ENCODE measurements at places on chromosomes 2 and 18.

- DNase-seq: no peak
Observed at GRCh38 chr18:74731097-74731496, 133.4 kb downstream of the ZNF407 start.

DNA sequence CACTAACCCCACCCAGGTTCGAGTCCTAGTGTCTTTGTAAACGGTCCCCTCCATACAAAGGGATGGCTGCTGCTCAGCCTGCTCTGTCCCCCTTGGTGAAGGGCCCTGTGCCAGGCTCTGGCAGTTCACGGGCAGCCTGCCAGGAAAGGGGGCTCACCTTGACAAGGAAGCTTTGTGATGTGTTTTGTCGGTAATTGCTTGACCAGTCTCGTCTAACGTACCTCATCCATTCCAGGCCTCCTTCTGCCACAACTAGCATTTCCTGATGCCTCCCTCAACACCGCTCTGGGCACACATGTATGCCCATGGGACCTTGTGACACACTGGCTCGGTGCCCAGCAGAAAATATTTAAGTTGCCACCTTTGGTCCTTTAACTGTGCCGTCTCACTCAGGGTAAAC, 171.9 kb downstream of the KLHL29 start:
- DNase-seq: no peak

- DNase-seq: no peak
Observed at GRCh38 chr2:223215254-223215516, 163.2 kb downstream of the KCNE4 start.

GRCh38 chr2:190407246-190407661, 901 bp upstream of the MFSD6 start:
- no peak for DNase-seq

DNA sequence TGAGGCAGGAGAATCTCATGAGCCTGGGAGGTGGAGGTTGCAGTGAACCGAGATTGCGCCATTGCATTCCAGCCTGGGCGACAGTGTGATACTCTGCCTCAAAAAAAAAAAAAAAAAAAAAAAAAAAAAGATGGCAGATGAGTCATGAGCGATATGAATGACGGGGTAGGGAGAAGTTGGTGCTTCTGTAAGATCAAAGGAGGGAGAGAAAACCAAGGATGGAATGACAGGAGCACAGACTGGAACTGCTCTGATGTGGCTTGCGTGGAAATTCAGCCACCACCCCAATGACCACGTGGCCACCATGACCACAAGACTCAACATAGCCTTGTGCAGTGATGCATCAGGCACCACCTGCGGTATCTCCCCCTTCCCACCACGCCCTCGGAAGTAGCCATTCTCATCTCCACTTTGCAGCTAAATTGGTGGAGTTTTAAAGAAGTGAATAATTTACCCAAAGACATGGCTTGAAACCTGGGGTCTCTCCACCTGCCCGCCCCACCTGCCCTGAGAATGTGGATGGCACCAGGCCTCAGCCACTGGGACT, 96.0 kb downstream of the ACKR3 start:
- no peak for DNase-seq

DNA sequence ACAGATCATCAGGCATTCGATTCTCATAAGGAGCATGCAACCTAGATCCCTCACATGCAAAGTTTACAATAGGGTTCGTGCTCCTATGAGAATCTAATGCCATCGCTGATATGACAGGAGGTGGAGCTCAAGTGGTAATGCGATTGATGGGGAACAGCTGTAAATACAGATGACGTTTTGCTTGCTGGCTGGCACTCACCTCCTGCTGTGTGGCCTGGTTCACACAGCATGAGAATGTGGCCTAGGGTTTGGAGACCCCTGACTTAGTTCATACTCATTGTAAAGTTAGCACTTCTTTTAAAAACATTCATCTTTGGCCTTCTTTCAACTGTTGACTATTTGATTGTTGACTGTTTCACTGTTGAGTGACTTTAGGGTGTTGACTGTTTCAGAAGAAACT, 8.7 kb upstream of the CHMP1B start:
- no peak for DNase-seq

GRCh38 chr2:233064530-233065199, 4.5 kb downstream of the INPP5D start:
- DNase-seq: no peak

DNA sequence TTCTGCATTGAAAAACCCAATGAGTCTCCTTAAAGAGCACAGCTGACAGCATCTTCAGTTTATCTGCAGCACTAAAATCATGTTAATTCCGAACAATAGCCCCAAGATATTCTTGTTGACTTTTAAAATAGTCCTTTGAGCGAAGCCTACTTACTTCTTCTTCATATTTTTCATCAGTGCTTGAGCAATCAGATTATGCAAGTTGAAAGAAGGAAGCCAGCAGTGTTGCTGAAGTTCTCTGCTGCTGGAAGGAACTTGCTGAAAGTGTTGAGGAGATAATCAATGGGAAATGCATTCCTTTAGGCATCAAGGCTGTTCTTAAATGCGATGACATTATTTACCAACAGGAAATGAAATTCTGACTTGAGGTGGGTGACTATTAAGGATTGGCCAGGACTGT, 105.9 kb upstream of the SNTG2 start:
- no peak for DNase-seq

- DNase-seq: no peak
Observed at GRCh38 chr18:12944709-12945108, 3.1 kb upstream of the SEH1L start.

DNA sequence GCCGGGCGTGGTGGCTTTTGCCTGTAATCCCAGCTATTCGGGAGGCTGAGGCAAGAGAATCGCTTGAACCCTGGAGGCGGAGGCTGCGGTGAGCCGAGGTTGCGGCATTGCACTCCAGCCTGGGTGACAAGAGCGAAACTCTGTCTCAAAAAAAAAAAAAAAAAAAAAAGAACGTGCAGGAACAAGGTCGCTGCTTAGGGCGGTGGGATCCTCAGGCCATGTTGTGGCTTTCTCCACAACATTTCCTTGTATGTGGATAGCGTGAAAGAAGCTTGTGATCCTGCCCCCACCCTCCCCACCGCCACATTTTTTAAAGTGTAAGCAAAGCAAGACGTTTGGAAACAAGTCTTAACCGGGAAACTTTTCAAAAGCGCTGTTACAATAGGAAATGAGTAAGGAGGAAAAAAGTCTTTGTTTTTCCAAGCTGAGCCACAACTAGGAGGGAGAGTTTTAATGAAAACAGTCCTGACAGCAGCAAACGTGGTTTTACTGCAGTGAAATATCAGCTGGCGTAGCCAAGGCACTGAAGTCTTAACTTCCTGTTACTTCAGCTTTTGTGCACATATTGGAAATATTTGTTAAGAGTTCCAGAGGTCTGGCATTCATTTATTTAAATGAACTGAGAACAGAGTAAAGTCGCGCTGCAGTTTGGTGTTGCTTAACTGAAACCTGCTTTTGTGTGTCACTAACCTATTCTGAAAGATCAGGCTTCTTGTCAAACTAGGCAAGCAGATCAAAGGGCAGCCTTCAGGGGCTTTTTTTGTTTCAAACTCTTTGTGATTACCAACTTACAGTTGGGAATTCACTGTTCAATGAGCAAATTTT, 3.8 kb downstream of the TGIF1 start:
- DNase-seq: no peak

All from hypothalamus (tissue), 51 donors.